AG04450 (cell line): ENCODE measurements at places on chromosomes 1 and 21. TPM values are rescaled to one million over a fixed set of nuclear protein-coding genes. Genes with fewer than 3 reads are reported as not detected.

PTPN7 gene
- polyA plus RNA-seq, result not detected in 2 replicates

FAM72B gene
- polyA plus RNA-seq, result 1.8 and 3.5 TPM in 2 replicates

DNA sequence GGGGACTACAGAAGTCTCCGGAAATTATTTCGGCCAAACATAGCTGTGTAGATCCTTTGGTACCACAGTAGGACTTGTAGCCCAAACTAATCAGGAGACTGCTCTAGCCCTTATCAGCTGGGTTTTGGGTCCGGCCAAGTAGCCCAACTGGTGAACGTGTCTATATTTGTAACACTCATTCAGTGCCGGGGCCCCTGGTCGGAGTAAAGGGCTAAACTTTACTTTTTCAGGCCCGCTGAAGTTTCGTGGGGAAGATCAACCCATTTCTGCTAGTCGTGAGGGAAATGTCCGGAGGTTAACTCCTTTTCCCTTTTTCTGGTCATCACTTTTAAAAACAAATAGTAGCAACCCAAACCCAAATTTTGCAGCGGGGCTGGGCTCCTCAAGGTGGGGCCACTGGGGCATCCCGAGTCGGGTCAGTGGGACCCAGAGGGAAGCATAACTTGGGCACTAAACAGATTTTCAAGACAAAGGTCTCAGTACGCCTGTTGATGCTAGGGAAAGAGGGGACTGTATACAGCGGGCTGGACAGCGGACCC is 1.7 kb downstream of the LHX9 start:
- no peak for DNase-seq

GRCh38 chr1:245375789-245376460 is 221.1 kb downstream of the KIF26B start:
- DNase-seq, result no peak

GRCh38 chr1:197544130-197544529 is 231.2 kb downstream of the DENND1B start:
- DNase-seq, result no peak

- no peak for DNase-seq
Observed at GRCh38 chr1:7279769-7280168, 491.3 kb upstream of the VAMP3 start.

DNA sequence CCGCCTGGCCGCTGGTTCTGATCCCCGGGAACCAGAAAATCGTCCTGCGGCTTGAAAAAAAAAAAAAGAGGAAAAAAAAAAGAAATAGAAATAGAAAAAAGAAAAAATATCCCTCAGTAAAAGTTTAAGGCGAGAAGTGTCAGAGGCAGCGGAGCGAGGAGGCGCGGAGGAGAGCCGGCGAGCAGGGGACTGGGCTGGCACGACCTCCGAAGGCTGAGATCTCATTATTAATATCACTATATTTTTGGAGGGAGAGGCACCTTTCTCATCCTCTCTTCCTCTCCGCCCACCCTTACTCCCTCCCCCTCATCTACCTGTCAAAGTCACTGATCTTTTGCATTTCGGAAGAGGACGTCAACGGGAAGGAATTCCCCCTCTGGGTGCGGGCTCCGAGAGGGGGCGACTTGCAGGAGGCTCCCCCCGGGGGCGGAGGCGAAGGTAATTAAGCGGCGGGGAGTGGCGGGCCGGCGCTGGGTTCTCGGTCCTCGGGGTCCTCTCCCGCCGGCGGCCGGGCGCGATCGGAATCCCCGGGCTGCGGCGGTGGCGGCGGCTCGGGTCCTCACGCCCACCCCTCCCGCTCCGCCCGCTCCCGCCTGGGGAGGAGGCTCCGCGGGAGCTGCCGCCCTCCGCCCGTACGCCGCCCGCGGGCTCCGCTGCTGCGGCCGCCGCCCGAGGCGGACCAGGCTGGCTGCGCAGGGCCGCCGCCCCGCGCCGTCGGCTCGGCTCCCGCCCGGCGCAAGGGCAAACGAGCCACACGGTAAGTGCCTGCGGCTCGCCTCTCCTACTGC is at the start of gene NTNG1:
Gene NTNG1 (plus strand): TSS at position 337 of the 788 bp plus-strand sequence.
- no peak for DNase-seq

GRCh38 chr1:8516278-8516777 is 198.4 kb downstream of the SLC45A1 start:
- no peak for DNase-seq

DNA sequence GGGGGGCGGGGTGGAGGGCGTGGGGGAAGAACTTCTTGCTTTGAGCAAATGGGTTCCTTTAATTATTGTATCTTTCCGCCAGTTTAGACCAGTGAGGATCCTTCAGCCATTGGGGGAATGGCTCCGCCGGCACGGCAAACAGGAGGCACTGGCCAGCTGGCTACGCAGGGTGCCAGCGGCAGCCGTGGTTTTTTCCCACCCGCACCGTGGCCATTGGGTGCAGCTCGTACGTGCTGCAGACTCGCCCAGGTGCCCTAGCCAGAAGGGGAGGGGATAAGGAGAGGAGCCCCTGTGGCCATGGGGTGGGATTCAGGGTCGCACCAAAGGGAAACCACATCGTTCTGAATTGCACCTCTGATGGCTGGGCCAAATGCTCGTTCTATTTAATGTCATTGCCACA is 65.6 kb downstream of the RGSL1 start:
- DNase-seq, result no peak
